ENCODE measurements at places on chromosomes 2 and 18. TPM values are rescaled to one million over a fixed set of nuclear protein-coding genes. Genes with fewer than 3 reads are reported as not detected.

TMEM200C gene
- not detected for total RNA-seq

MYL12A gene
- 858 TPM for total RNA-seq

GPD2 gene
- total RNA-seq = 13.6 TPM

ZSWIM2 gene
- not detected for total RNA-seq

TMEM163 gene
- 0.23 TPM for total RNA-seq

ABCG8 gene
- not detected for total RNA-seq

TTC32 gene
- total RNA-seq = 19.3 TPM

CHRNG gene
- not detected for total RNA-seq

ASXL3 gene
- not detected for total RNA-seq

MC2R gene
- not detected for total RNA-seq

TEX44 gene
- not detected for total RNA-seq

Data from activated CD8-positive, alpha-beta T cell treated with anti-CD3 and anti-CD28 coated beads, Interleukin-2, amount 10 ng/mL, durations not matched to agents 7 days and 5 days (primary cell).